ENCODE measurements at places on chromosomes 7 and 10.

DNA sequence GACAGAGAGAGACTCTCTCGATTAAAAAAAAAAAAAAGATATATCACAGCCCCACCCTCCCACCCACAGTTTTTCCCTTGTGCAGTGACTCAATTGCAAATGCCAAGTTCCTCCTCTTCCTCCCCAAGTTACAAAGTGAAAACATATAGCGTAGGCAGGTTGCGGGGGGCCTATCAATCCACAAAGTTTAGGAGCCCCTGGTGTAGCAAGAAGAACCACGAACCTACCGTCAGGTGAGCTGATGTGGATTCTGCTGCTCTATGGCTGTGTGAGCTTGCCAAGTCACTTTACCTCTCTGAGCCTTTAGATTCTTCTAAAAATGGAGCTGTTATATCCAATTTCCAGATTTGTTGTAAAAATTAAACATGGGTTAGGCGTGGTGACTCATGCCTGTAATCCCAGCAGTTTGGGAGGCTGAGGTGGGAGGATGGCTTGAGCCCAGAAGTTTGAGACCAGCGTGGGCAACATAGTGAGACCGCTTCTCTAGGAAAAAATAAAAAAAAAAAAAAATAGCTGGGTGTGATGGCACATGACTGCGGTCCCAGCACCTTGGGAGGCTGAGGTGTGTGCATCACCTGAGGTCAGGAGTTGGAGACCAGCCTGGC is 8.2 kb upstream of the RHBDD2 start:
- DNase-seq: no peak

- no peak for DNase-seq
Observed at GRCh38 chr7:35726654-35727053, 31.7 kb upstream of the HERPUD2 start.

DNA sequence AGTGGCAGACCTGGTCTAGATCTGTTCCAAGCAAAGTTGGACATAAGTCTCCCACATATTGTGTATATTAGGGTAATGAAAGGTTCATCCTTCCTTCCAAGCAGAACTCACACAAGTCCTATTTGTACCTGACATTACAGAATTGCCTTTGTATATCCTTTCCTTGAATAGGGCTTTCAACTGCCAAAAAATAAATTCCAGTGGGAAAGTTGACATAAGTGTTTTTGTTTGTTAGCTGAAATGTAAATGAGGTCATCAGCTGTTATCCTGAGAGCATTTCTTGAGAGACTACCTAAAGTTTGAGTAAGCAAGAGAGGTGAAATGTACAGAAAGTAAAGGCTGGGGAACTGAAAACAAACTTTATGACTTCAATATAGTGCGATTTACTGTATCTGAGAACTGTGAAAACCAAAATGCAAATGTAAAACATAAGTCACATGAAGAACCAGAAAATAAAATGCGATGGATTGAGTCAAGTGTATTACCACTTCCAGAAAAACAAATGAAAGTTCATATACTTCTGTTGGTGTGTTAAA is 527.3 kb upstream of the SEMA3D start:
- DNase-seq: no peak

GRCh38 chr7:101494602-101495329 is 132.1 kb downstream of the COL26A1 start:
- no peak for DNase-seq

GRCh38 chr10:60871215-60871614 is 72.8 kb downstream of the RHOBTB1 start:
- DNase-seq: no peak

DNA sequence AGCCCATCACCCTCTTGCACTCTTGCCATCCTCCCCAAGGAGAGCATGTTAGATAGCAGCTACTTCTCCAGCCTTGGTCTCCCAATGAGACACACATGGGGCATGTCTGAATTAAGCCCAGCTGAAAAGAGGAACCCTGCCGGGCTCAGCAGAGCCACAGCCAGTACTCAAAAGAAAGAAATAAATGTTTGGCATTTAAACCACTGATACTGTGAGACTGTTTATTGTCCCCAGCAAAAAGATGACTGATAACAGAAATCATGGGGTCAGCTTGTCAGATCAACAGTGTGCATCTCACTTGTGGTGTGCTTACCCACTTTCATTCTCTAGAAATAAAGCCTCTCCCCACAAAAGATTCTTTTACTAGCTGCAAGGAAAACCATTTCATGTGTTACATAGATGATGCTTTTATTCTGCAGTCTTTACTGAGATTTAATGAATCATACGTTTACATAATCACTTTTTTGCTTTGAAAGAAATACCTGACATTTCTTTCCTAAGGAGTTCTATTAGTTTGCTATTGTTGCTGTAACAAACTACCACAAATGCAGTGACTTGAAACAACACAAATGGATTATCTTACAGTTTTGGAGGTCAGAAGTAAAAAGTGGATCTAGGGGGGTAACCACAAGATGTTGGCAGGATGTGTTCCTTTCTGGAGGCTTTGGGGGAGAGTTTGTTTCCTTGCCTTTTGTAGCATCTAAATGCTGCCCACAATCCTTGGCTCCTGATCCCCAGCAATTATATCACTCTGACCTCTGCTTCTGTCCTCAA is 20.9 kb downstream of the ANKRD7 start:
- DNase-seq: no peak

DNA sequence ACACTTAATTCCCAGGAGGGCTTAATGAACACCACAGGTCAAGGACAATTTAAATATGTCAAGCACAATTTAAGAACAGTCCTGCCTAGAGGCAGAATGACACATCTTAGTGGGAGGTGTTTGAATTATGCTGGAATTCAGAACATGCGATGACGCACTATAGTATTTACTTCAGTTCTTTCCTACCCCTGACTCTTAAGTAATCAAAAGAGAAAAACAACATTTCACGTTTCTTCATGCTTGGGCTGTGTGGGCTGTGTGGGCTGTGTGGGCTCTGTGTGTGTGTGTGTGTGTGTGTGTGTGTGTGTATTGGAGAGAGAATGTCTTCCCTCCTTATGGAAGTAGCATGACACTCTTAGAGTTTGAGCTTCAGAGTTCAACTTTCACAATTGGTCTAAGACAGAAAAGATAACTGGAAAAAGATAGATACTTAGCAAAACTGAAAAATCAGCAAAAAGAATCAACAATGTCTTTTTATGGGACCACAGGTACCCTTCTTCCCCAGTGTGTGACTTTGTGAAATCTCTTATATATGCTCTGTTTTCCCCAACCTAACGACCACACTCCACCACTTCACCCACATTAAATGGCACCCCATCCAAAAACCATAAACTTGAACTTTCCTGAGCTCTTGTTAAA is 33.7 kb upstream of the CABCOCO1 start:
- DNase-seq: no peak

- DNase-seq: no peak
Observed at GRCh38 chr10:15627617-15628196, 92.0 kb downstream of the ITGA8 start.

GRCh38 chr10:6204063-6204340 is 1.3 kb downstream of the PFKFB3 start:
- no peak for DNase-seq

- DNase-seq: no peak
Observed at GRCh38 chr7:44438816-44439215, 51.6 kb downstream of the NUDCD3 start.

Measured in GM12864 (cell line).